Body of pancreas (tissue), 4 donors: ENCODE measurements at places on chromosomes 12 and 14. TPM values are rescaled to one million over a fixed set of nuclear protein-coding genes. Genes with fewer than 3 reads are reported as not detected.

DNA sequence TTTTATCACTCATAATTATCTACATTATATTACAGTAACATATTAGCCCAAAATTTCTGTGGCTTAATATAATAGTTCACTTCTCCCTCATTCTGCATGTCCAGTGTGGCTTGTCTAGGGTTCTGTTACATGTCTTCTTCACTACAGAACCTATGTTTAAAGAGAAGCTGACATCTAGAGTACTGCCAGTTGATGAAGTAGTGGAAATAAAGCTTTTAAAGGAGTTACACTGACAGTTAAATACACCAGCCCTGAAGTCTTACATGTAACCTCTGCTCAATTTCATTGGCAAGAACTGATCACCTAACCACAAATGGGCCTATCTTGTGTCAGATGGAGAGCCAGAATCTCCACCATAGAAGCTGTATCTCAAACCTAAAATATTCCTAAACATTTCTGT, 32.9 kb downstream of the RPS6KA5 start:
- no peak for DNase-seq
- H3K27ac ChIP-seq: no peak overlapping the region
- H3K36me3 ChIP-seq: no peaks in the 10 kb centered on the region
- H3K4me1 ChIP-seq: no peaks in the 10 kb centered on the region
- no peak overlapping the region for H3K4me3 ChIP-seq

DNA sequence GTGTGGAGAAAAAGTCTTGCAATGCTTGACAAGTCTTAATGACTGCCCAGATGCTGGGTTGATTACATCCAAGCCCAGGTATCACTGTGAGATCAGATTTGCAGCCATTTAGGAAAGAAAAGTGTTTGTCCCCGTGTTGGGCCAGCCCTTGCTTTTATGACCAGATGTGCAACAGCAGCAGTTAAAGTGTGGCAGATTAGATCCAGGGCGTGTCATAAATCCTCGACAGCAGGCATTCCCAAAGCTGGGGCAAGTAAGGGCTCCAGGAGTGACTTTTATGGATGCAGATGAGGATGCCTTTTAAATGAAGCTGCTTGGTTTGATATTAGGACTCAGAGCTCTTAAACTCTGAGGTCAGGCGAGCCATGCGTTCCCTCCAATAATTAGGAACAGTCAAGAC, 1.7 kb downstream of the SMOC1 start:
- H3K4me1 ChIP-seq: peaks cover 30% of the 10 kb centered on the region
- no peaks in the 10 kb centered on the region for H3K27me3 ChIP-seq
- no peak overlapping the region for H3K4me3 ChIP-seq
- H3K36me3 ChIP-seq: no peaks in the 10 kb centered on the region
- H3K27ac ChIP-seq: no peak overlapping the region
- no peak for DNase-seq

- no peaks in the 10 kb centered on the region for H3K36me3 ChIP-seq
- no peak for DNase-seq
- peaks cover 8% of the 10 kb centered on the region for H3K27me3 ChIP-seq
- no peak overlapping the region for H3K4me3 ChIP-seq
- peaks cover 10% of the 10 kb centered on the region for H3K4me1 ChIP-seq
These were observed 67.0 kb upstream of the MAX start for GRCh38 chr14:65169351-65169750.

KRT82 gene
- total RNA-seq: not detected
